ENCODE measurements at places on chromosomes 5 and 9.
A peak's percentile ranks its signal among the peaks of the same experiment; 100 is the strongest.

DNA sequence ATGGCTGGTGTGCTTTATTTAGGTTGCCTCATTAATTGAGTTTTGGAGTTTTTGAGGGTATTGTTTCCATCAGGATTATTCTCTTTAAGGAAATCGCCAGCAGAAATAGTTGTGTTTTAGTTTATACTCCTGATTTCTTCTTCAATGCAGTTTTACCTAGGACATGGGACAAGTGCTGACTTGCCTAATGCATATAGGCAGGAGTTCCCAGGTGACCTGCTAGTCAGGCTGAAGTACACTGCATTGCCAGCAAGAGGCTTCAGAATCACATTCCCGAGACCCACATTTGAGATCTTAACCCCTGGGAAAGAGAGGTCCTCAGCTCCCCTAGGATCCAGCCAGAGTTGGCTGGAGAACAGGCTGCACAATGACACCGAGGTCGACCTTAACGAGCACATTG is 1.5 kb upstream of the OR1N2 start:
- no peak for ATAC-seq

- no peak for ATAC-seq
These were observed 115.7 kb upstream of the EPB41L4A start for GRCh38 chr5:112534611-112535255.

GRCh38 chr9:89536145-89536574 is 38.2 kb upstream of the SEMA4D start:
- no peak for ATAC-seq

GRCh38 chr9:105187781-105188180 is 56.7 kb upstream of the SLC44A1 start:
- peak; percentile 75 for ATAC-seq

DNA sequence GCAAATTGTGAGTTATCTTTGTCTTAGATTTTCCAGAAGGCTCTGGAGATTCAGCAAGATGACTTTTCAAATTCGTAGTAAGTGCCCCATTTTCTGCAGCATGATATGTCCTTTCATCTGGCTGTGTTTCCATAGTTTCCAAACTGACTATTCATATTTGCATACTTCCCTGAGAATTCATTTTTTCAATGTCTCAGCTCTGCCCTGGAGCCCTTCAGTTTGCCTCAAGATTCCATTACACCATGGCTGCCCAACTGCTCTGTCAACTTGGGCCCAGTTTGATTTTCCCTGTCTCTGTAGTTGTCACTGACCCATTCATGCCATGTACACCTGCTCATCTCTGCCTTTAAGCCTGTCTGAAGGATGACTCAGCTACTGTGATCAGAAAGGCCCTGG is 94.2 kb upstream of the RUSC2 start:
- no peak for ATAC-seq

DNA sequence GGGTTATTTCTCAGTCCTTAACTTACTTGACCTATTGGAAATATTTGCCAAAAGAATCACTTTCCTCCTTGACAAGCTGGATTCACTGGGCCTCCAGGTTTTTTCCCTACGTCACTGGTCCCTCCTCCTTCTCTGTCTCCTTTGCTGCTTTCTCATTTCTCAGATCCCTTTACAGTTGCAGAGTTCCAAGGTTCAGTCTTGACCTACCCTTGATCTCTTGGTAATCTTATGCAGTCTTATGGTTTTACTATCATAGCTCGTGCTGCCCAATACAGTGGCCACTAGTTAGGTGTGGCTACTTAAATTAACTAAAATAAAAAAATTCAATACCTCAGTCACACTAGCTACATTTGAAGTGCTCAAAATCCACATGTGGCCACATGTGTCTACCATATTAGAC is 11.4 kb downstream of the SLC38A9 start:
- no peak for ATAC-seq

GRCh38 chr5:119285070-119285916 is 70.5 kb upstream of the TNFAIP8 start:
- ATAC-seq, result no peak

GRCh38 chr9:13971966-13972655 is 341.8 kb downstream of the NFIB start:
- no peak for ATAC-seq

DNA sequence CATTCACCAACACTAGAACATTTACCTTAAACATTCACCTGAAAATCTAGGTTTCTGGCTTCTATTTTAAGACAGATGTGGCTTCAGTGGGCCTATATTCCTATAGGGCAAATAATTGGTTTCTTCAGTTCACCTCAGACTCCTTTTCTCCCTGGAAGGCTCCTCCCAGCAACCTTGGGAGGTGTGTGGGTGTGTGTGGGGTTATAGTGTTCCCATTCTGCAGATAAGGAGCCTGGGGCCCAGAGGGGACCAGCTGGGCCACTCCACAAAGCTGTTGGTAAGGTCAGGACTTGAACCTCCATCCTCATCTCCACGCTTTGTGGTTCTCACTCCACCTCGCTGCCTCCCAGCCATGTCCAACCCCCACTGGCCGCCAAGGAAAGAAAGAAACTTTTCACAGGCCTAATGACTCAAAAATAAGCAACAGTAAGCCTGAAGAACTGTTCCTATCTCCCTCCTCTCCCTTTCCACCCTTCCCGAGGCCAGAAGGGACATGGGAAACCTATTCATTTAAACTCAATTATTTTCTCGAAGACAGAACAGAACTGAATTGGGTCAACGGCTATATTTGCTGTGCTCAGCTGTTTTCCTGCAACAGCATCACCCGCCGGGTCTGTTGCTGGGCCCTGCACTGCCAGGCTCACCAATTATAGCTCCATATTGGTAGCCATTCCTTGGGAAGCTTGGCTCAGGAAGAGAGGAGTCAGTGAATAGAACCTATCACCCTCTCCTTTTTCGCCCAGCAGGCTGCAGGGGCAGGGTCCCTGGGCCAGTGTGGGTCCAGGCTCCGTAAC is 78.5 kb downstream of the DAB2IP start:
- no peak for ATAC-seq

- ATAC-seq, result no peak
These were observed 88.6 kb upstream of the GAS1 start for GRCh38 chr9:87035879-87036278.

GRCh38 chr5:143373076-143373475 is 30.4 kb downstream of the NR3C1 start:
- ATAC-seq, result no peak

DNA sequence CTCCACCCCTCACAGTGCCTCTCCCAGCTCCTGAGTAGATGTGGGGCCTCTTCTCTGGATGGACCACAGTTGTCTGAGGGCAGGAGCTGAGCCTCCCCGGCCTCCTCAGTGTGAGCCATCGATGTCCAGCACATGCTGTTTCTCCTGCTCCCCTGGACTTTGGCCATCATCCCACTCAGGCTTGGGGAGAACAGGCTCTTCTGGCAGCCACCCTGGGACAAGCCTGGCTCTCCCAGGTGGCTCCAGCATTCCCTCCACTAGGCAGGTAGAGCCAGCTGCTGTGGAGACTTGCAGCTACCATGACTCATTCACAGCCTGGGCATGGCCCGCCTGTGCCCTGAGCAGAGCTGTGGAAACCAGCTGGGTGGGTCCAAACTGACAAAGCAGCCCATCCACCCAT is 77.0 kb downstream of the CSNK1A1 start:
- ATAC-seq, result peak; percentile 48

- no peak for ATAC-seq
These were observed 50.4 kb downstream of the G3BP1 start for GRCh38 chr5:151822141-151822540.
